Stimulated activated CD4-positive, alpha-beta T cell treated with anti-CD3 and anti-CD28 coated beads, Interleukin-12 subunit alpha, Interleukin-12 subunit beta, amount 100 ng/mL, for 4 hours (primary cell): ENCODE measurements at places on chromosomes 7 and 10.

DNA sequence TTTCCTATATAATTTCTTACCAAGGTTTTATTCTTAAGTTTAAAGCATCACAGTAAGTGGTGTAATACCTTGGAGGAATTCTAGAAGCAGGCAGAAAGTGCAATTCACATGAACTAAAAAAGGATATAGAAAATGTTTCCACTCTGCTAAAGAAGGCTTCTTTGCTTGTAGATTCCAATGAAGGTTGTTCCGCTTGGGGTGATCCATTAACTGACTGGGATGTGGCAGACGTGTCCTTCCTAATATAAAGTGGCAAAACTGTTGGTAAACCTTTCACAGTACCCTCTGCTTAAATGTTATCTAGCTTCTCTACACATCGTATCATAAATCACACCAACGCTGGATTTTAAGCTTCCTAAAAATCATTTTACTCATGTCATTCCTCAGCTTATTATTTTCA, 2.3 kb downstream of the ZC3HC1 start:
- DNase-seq: no peak

GRCh38 chr7:154576604-154577003, 426.3 kb downstream of the PAXIP1 start:
- no peak for DNase-seq

DNA sequence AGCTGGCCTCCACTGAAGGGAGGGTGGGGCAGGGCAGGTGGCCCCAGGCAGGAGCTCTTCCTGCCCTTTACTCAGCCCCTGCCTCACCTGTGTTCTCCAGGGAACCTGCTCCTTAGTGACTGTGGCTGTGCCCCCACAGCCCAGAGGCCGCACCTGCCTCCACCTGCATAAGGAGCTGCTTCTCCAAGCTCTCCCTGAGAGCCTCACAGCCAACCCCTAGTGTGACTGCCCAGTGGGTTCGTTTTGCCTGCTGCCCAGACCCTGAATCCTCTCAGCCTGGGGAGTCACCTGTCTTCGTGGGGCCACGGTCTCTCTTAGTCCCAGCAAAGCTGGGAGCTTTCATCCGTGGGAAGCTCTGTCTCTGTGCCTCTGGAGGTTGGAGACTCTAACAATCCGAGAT, 94.4 kb downstream of the GLRX3 start:
- DNase-seq: no peak

DNA sequence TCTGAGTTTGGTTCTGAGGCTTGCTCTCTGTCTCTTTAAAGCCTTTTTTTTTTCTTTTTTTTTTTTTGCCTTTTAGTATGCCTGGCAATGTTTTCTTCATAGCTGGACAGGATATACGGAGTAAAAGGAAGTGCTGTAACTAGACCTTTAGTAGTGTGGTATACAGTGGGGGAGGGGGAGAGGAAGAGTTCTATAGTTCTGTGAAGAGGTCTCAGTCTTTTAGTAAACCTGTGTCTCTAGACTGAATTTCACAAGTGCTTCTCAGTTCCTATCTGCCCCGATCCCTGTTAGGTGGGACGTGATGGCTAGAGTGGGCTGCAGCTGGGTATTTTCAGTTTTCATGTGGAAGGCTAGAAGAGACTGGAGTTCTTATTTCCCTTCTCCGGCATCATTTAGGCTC, 3.1 kb upstream of the ABCC2 start:
- no peak for DNase-seq

DNA sequence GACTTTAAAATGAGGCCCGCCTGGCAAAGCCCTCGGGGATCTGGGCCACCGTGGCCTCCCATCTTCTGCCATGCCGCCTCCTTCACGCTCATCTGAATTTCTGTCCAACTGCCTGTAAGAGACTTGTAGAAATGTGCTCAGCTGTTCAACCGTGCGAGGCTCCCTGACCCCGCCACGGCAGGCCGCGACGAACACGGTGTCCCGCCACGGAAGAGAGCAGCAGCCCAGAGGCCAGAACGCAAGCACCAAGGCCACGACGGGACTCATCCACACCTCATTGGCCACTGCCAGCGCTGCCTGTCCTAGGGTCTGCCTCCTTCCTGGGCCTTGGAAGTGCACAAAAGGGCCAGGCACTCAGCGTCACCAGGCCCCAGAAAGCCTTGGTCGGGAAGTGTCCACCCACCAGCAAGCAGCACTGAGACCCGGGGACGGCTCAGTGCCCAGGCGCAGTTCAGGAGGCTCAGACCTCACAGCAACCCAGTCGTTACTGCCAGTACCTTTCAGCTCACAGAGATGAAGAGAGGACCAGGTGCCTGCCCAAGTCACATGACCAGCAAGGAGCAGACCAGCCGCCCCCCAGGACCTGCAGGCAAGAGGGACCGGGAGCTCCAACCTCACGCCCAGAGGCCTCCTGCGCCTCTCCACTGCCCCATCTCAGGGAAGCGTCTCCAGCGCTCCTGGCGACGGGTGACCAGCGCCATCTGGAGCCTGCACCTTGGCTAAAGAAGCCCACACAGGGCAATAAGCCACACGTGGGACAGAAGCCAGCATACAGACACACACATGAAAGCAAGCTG, 85.9 kb downstream of the MAD1L1 start:
- no peak for DNase-seq

GRCh38 chr7:127974446-127975035, 56.7 kb downstream of the LRRC4 start:
- no peak for DNase-seq

GRCh38 chr7:39399986-39400385, 166.2 kb upstream of the YAE1 start:
- DNase-seq: no peak

DNA sequence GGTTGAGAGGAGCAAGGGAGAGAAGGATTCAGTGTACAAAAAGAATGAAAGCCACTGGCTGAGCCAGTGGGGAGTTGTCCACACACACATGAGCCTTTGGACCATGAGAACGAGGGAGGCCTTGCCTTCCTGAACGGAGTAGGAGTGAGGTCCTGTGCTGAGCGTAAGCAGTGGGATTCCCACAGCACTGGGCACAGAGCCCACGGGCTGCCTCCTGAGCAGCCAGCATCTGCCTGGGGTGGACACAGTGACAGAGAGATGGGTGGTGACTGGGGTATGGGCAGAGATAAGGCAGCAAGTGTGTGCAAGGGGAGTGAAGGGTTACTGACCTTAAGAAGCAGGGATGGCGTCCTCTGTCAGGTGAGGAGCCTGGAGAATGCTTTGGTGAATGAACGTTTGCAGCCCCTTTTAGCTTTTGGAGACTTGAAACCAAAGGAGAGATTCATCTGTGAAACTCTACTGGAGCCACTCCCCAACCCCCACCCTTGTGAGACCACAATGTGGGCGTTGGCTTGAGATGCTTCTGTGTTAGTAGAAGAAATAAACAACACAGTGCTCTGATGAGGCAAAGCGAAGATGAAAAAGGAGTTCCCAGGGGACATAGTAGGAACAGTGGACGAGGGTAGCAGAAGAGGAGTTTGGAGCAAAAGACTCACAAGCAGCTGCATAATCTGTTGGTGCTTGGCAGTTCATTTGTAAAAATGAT, 56.5 kb downstream of the FIGNL1 start:
- DNase-seq: no peak

GRCh38 chr10:24603333-24603732, 120.4 kb downstream of the ARHGAP21 start:
- DNase-seq: no peak

DNA sequence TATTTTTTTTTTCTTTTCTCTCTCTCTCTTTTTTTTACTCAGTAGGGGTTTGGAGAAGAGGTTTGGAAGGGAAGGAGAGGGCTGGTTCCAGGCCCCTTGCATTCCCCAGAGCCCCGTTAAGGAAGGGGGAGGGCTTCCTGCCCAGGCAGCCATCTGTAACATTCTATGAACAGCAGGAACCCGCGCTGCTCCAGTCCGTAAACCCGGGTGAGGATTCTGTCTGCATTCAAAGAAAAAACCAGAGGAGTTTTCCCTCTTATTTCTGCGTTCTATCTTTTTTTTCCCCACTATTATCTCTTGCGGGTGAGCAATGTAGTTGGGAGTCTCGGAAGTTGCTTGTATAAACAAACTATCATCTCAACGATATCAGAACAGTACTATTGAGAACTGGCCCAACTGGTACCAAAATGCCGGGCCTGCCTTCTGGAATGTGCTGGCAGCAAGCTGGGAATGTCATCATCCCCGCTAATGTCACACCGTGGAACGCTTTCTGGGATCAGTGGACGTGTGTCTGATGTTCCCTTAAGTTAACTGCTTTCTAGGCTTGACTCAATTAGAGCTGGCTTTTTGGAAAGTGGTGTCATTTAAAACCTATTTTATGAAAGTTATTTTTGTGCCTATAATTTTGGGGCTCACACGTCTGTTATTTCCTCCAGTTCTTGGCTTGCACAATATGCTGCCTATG, 153.1 kb upstream of the MEOX2 start:
- no peak for DNase-seq

GRCh38 chr10:76160446-76161300, 729.2 kb downstream of the LRMDA start:
- DNase-seq: no peak

- no peak for DNase-seq
Measured at GRCh38 chr7:56188823-56189346, 72.7 kb upstream of the NUPR2 start.

DNA sequence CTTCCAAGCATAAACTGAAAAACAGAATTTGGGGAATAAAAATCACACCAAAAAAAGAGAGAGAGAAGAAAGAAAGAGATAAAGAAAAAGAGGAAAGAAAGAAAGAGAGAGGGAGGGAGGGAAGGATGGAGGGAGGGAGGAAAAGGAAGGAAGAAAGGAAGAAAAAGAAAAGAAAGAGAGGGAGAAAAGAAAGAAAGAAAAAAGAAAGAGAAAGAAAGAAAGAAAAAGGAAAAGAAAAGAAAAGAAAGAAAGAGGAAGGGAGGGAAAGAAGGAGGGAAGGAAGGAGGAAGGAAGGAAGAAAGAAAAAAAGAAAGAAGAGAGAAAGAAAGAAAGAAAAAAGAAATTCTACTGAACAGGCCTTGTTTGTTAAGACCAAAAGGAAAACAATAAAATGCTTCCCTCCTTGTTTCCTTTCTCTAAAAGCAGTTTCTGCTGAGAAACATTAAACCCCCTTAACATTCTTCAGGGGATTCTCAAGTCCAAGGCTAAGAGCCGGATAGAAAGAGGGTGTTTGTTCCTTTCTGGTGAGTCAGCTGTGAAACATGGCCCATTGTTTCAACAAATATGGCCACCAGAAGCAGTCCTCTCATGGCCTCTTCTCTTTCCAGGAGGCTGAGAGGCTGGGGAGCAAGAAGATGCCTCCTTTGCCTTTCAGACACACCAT, 46.9 kb upstream of the GPAM start:
- no peak for DNase-seq

- no peak for DNase-seq
Measured at GRCh38 chr7:55073976-55074528, 55.2 kb downstream of the EGFR start.

- no peak for DNase-seq
Measured at GRCh38 chr10:79028056-79028430, 40.7 kb upstream of the ZMIZ1 start.

DNA sequence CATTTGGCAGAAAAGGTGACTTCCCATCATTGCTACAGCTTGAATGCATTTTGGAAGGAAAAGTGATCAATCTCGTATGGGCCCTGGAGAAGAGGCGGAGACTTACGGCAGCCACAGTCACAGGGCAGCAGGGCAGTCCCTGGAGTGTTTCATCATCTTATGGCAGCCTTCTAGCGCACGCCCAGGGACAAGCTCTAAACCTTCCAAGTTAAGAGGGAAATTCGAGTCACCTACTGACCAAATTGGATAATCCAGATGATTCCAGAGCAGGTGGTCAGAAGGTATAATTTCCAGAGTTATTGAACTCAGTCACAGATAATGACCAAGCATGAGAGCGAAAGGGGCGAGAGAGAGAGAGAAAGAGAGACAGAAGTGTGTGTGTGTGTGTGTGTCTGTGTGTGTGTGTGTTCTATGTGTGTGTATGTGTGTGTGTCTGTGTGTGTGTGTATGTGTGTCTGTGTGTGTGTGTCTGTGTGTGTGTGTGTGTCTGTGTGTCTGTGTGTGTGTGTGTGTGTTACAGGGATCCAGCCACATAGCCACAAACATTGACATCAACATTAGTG, 123.7 kb upstream of the ADAM12 start:
- no peak for DNase-seq

DNA sequence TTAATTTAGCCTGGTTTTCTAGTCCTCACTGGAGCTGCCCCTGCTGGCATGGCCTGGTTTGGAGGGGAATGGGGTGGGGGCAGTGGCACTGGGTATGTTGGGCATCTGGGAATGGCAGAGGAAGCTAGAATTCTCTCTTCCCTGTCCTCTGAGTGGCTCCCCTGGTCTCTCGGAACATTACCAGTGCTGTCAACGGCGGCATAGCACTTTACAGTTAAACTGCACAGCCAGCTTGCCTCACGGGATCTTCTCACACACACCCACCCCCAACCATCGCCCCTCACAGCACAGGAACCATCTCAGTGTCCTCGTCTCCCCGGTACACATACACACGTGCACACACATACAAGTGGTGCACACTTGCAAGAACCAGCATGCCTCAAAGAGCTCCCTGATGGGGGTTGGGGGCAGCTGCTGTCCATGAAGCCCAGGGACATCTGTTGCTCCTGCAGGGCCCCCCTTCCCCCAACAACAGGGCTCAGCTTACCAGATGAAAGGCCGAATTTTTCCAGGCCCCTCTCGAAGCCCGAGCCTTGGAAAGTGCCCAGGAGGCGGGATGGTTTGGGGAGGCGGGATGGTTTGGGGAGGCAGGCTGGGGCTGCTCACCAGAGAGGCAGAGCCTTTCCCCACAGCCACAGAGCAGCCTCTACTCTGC, 41.0 kb downstream of the TSPAN15 start:
- no peak for DNase-seq

GRCh38 chr7:29289156-29290021, 94.8 kb downstream of the CHN2 start:
- no peak for DNase-seq

DNA sequence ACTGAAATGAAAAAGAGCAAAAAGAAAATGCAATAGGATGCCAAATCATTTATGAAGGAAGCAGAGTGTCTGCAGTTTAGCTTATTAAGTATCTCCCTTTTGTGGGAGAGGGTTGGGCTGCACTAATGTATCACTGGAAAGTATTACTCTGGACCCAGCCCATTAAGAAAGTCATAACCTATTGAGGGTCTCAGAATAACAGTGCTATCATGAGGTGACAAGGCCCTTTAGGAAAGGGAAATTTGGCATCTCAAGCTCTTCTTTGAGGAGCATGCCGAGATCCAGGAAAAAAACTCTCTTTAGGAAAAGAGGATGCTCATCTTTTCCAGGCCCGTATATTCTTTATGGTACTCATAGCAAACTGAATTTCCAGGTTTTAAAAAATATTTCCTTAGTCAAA, 114.6 kb downstream of the PRKG1 start:
- DNase-seq: no peak

GRCh38 chr7:37683246-37684120, at the start of gene GPR141:
Gene GPR141 (plus strand): TSS chr7:37683766. CDS start chr7:37740394, 56,628 bp downstream.
- DNase-seq: no peak

DNA sequence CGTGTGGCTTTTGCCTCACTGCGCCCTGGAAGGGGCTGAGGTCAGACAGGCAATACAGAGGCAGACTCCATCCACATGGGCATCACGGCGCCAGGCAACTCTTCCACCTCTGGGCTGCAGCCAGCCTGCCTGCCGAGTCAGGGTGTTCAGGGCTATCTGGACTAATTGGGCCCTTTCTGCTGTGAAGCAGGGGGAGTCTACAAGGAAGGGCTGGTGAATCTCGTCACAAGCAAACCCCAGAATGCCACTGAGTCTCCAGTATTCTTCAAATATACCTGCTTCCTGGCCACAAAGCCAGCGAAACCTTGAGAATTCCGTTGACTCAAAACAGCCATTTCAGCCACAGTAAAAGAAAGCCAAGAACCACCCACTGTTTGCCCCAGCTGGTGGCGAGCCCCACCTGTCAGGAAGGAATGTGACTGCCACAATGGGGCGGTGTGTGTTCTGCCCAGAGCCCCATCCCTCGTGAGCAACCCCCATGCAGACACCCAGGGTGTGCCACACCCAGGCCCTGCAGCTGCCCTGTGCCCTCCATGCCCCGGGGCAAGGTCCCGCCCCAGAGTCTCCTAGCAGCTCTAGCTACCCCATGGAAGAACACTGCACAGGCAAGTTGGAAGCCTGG, 117.3 kb downstream of the FAM53B start:
- peak; percentile 38 for DNase-seq
